T-cell (primary cell): ENCODE measurements at places on chromosomes 1 and 21. TPM values are rescaled to one million over a fixed set of nuclear protein-coding genes. Genes with fewer than 3 reads are reported as not detected.

DNA sequence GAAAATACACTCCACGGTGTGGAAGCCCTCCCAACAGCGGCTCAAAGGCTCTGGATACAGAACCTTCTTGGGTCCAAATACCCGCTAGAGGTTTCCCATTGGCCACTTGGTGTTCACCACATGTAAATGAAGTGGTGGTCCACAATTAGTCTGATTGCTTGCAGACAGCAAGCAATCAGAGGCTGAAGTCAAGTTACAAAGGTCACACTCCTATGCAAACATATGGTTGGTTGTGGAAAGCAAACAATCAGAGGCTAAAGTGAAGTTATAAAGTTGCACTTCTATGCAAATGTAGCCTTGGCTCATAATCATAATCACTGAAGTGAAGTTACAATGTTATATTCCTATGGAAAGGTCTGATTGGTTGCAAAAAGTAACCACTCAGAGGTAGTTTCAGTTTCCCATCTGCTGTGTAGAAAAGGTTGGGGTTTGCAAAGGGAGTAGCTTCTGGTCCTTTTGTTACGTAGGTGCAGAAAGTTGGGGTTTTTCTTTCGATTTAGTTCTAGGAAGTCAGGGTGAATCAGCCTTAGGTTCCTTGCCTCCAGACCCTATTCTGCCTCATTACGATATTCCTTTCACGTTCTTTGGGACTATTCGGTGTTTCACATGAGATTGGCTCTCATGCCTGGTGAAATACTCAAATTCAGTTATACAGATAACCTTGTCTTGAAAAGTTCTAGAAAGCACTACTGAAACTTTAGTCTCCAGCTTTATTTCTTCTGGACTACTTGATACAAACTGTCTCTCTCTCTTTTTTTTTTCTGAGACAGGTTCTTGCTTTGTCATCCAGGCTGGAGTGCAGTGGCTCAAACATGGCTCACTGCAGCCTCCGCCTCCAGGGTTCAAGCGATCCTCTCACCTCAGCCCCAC lies 36.7 kb upstream of the MTF2 start:
- peak overlapping the region; percentile 90 for H3K27ac ChIP-seq
- DNase-seq: peak; percentile 22
- no peaks in the 10 kb centered on the region for H3K27me3 ChIP-seq
- H3K4me1 ChIP-seq: peaks cover 11% of the 10 kb centered on the region
- H3K36me3 ChIP-seq: no peaks in the 10 kb centered on the region

GRCh38 chr1:19083081-19083480 lies 126.6 kb upstream of the IFFO2 start:
- no peak for DNase-seq
- H3K36me3 ChIP-seq: peaks cover 99% of the 10 kb centered on the region
- no peaks in the 10 kb centered on the region for H3K27me3 ChIP-seq
- H3K4me3 ChIP-seq: no peak overlapping the region
- no peak overlapping the region for H3K27ac ChIP-seq

GRCh38 chr1:57819893-57820292 lies 396.0 kb upstream of the DAB1 start:
- DNase-seq: no peak
- H3K4me1 ChIP-seq: no peaks in the 10 kb centered on the region
- no peak overlapping the region for H3K4me3 ChIP-seq
- H3K27ac ChIP-seq: no peak overlapping the region
- no peaks in the 10 kb centered on the region for H3K36me3 ChIP-seq

- no peak for DNase-seq
- H3K27ac ChIP-seq: peak overlapping the region; percentile 74
- H3K27me3 ChIP-seq: no peaks in the 10 kb centered on the region
- H3K4me1 ChIP-seq: peaks cover 23% of the 10 kb centered on the region
- no peak overlapping the region for H3K4me3 ChIP-seq
Observed at GRCh38 chr1:2312160-2312514, 79.2 kb downstream of the MORN1 start.

DNA sequence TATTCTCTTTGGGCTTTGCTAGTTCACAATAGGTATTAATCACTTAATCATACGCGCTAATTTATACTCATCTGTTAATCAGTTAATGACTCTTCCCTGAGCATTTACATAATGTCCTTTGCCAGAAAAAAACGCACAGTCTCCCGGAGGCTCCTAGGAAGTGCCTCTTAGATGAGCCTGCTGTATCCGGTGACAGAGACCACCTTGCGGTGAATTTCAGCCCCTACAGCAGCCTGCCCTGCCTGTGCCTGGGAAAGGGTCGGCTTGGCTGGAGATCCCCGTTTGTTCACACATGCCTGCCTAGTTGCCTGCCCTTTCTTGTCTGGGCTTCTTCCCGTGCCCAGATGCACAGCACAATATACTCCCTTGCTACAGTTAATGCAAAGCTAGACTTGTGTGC lies 152.9 kb downstream of the ZBTB18 start:
- no peak for DNase-seq
- H3K36me3 ChIP-seq: no peaks in the 10 kb centered on the region
- no peak overlapping the region for H3K27ac ChIP-seq
- no peaks in the 10 kb centered on the region for H3K4me1 ChIP-seq
- H3K27me3 ChIP-seq: no peaks in the 10 kb centered on the region

DNA sequence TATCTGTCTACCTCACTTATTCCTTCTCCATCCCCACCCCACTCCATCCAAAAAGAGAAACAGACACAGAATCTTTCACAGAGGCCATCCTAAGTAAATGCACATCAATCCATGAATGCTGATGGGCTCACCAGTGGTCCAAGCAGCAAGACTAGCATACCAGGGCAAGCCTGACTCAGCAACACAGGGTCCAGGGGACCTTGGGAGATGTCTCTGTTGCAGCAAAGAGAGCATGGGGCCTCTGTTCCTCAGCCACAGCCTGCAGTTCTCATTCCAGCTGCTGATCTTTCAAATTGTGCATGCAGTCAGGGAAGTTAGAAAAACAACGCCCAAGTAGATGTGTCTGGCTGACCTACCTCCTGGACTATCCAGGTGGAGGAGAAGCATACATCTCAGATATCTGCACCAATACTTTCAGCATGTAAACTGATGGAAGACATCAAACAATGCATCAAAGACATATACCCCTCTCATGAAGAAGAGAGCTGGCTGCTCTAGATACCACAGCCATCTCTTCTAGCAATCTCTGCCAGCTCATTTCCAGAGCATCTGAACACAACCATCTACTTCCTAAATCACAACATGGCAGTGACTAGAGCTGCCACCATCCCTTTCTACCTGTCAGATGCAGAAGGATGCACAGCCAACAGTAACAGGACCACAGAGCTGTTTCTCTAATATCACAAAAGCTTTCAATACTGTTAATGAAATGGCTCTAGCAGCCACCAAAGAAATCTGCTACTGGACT lies 54.5 kb downstream of the CD34 start:
- H3K4me1 ChIP-seq: peaks cover 3% of the 10 kb centered on the region
- no peaks in the 10 kb centered on the region for H3K27me3 ChIP-seq
- H3K36me3 ChIP-seq: peaks cover 32% of the 10 kb centered on the region
- DNase-seq: no peak

DNA sequence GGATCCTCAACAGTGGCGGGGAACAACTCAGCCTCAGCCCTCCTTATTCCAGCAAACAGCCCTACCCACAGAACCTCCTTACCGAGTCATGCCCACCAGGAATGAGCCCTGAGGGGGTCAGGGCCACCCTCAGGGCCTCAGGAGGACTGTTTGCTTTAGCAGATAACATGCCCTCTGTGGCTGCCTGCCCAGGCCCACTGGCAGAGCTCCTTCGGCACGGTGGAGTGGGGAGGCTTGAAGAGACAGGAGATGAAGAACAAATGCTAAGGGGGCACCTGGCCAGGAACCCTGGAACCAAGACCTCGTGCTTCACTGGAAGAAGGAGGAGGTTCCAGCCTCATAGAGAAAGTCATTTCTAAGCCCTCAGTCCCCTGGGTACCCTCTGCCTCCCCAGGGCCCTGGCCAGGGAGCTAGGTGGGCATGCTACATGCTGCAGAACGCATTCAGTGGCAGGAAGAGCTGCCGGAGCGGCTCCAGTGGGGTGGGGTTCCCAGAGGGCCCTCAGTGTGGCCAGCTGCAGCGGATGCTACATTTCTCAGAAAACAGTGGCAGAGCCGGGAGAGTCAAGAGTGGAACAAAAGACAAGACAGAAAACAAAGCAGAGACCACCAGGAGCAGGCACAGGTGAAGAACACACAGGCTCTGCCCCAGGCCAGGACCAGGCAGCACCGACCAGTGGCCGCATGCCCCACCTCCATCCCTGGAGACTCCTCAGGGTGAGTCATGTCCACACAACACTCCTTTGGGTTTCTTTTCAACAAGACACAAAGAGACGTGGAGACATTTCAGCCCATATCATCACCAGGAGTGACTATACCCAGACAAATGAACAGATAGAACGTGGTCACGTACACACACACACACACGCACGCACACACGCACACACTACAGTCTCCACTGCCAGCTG lies 39.8 kb downstream of the RIMS3 start:
- no peaks in the 10 kb centered on the region for H3K36me3 ChIP-seq
- no peak overlapping the region for H3K27ac ChIP-seq
- H3K4me3 ChIP-seq: no peak overlapping the region
- peaks cover 22% of the 10 kb centered on the region for H3K4me1 ChIP-seq
- no peak for DNase-seq

GRCh38 chr1:167592475-167592874 lies 37.6 kb upstream of the RCSD1 start:
- H3K27ac ChIP-seq: no peak overlapping the region
- H3K36me3 ChIP-seq: no peaks in the 10 kb centered on the region
- no peak overlapping the region for H3K4me3 ChIP-seq
- peaks cover 7% of the 10 kb centered on the region for H3K27me3 ChIP-seq
- no peak for DNase-seq

DNA sequence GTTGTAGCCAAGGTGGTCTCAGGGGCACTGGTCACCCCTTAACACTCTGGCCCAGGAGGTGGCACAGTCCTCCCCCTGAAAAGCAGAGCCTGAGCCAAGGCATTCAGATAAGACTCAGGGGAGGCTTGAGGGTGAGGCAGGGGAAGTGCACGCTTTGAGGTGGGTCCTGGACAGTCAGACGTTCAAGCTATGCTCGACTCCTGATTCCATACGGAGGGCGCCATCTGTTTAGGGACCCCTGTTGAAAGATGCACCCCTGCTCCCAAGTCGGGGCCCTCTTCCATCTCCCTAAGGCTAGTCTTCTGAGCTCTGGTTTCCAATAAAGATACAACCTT lies 12.9 kb upstream of the CHI3L1 start:
- no peaks in the 10 kb centered on the region for H3K36me3 ChIP-seq
- no peak overlapping the region for H3K4me3 ChIP-seq
- no peak overlapping the region for H3K27ac ChIP-seq
- peaks cover 29% of the 10 kb centered on the region for H3K27me3 ChIP-seq

GRCh38 chr1:241507189-241507863 lies 12.2 kb downstream of the FH start:
- H3K27me3 ChIP-seq: no peaks in the 10 kb centered on the region
- H3K4me3 ChIP-seq: no peak overlapping the region
- H3K27ac ChIP-seq: no peak overlapping the region
- no peak for DNase-seq
- H3K36me3 ChIP-seq: peaks cover 13% of the 10 kb centered on the region

GRCh38 chr1:38166461-38166860 lies 119.9 kb upstream of the POU3F1 start:
- no peak for DNase-seq
- no peak overlapping the region for H3K27ac ChIP-seq
- peaks cover 2% of the 10 kb centered on the region for H3K27me3 ChIP-seq
- no peak overlapping the region for H3K4me3 ChIP-seq
- H3K36me3 ChIP-seq: no peaks in the 10 kb centered on the region
- H3K4me1 ChIP-seq: no peaks in the 10 kb centered on the region

DNA sequence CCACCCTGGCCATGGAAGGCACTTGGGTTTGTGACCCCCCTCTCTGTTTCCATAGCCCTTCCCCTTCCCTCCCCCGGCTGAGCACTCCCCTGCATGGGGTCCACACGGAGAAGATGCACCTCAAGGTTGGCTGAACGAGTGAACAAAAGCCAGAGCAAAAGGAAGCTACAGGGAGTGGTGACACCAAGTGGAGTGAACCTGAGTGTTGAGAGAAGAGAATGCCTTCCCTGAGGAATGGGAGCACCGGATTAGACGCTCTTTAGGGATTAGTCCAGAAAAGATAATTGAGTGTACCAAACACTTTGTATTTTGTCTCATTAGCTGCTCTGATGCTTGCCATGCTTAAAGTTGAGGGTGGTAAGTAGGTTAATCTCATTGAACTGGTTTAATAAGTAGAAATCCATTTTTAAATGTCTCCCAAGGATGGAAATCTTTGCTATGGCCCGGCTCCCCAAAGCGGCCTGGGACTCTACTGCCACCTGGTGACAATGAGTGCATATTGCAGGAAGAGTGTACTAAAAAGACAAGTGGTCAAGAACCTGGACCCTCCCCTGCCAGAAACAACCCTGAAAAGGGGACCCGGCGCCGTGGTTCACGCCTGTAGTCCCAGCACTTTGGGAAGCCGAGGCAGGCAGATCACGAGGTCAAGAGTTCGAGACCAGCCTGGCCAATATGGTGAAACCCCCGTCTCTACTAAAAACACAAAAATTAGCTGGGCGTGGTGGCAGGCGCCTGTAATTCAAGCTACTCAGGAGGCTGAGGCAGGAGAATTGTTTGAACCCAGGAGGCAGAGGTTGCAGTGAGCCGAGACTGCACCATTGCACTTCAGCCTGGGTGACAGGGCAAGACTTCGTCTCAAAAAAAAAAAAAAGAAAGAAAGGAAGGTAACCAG lies 150.6 kb upstream of the ZC3H12A start:
- no peaks in the 10 kb centered on the region for H3K4me1 ChIP-seq
- H3K27ac ChIP-seq: no peak overlapping the region
- no peak overlapping the region for H3K4me3 ChIP-seq
- H3K36me3 ChIP-seq: no peaks in the 10 kb centered on the region
- no peak for DNase-seq

GRCh38 chr1:57440096-57440495 lies 16.2 kb upstream of the DAB1 start:
- no peak overlapping the region for H3K27ac ChIP-seq
- no peaks in the 10 kb centered on the region for H3K4me1 ChIP-seq
- no peaks in the 10 kb centered on the region for H3K27me3 ChIP-seq
- no peak overlapping the region for H3K4me3 ChIP-seq
- no peaks in the 10 kb centered on the region for H3K36me3 ChIP-seq

The SPATA45 gene
- total RNA-seq: not detected

The ITGB2 gene
- 498 TPM for total RNA-seq

The MCOLN2 gene
- total RNA-seq: 17.3 TPM

The EYA3 gene
- total RNA-seq: 17.8 TPM

The GSTM5 gene
- 0.15 TPM for total RNA-seq
